Endothelial cell of umbilical vein (primary cell): ENCODE measurements at places on chromosomes 3 and 15. TPM values are rescaled to one million over a fixed set of nuclear protein-coding genes. Genes with fewer than 3 reads are reported as not detected.

The EEF1AKMT4 gene
- 8.0 and 9.8 TPM in 2 replicates for polyA plus RNA-seq

The GOLGA8H gene
- 0.29 and 0.39 TPM in 2 replicates for polyA plus RNA-seq

The TM4SF1 gene
- 1,270 and 1,407 TPM in 2 replicates for polyA plus RNA-seq

The DLL4 gene
- polyA plus RNA-seq: 25.5 and 57.8 TPM in 2 replicates

The SCAANT1 gene
- not detected in 2 replicates for polyA plus RNA-seq

The CHRNB4 gene
- polyA plus RNA-seq: 0.03 and 0.08 TPM in 2 replicates

The CSPG5 gene
- 0.32 and 0.33 TPM in 2 replicates for polyA plus RNA-seq

The C2CD4A gene
- 0.10 and 0.33 TPM in 2 replicates for polyA plus RNA-seq

The WDR49 gene
- polyA plus RNA-seq: not detected in 2 replicates

The OIP5 gene
- polyA plus RNA-seq: 11.8 and 11.9 TPM in 2 replicates

The CP gene
- not detected in 2 replicates for polyA plus RNA-seq

The ARPP21 gene
- not detected in 2 replicates for polyA plus RNA-seq

The OR5K2 gene
- polyA plus RNA-seq: not detected in 2 replicates

The SKOR1 gene
- 0.05 and 0.06 TPM in 2 replicates for polyA plus RNA-seq

The TMEM40 gene
- not detected in 2 replicates for polyA plus RNA-seq

The NDN gene
- 23.1 and 26.7 TPM in 2 replicates for polyA plus RNA-seq

The TLR9 gene
- polyA plus RNA-seq: 0.11 TPM in 1 of 2 replicates, not detected in the other

The EXD1 gene
- not detected in 2 replicates for polyA plus RNA-seq

The PTX3 gene
- polyA plus RNA-seq: 122 and 131 TPM in 2 replicates

The REC114 gene
- polyA plus RNA-seq: not detected in 2 replicates

The PLXNB1 gene
- 45.2 and 47.5 TPM in 2 replicates for polyA plus RNA-seq

The RPLP1 gene
- 2,536 and 2,985 TPM in 2 replicates for polyA plus RNA-seq

The CD96 gene
- not detected in 2 replicates for polyA plus RNA-seq

The DUOXA2 gene
- polyA plus RNA-seq: not detected in 2 replicates

The PAK6 gene
- polyA plus RNA-seq: not detected in 2 replicates

The SLC12A8 gene
- 0.62 and 0.90 TPM in 2 replicates for polyA plus RNA-seq

The PCOLCE2 gene
- not detected in 2 replicates for polyA plus RNA-seq

The MAPK6 gene
- 7.3 and 10.9 TPM in 2 replicates for polyA plus RNA-seq

The RYR3 gene
- polyA plus RNA-seq: not detected in 2 replicates

The DNASE1L3 gene
- polyA plus RNA-seq: 1.2 and 1.3 TPM in 2 replicates

The AMIGO3 gene
- 0.21 and 1.2 TPM in 2 replicates for polyA plus RNA-seq

The TM4SF18 gene
- polyA plus RNA-seq: 150 and 163 TPM in 2 replicates

The ULK3 gene
- 48.6 and 60.3 TPM in 2 replicates for polyA plus RNA-seq

The NAALADL2 gene
- polyA plus RNA-seq: 0.86 and 1.1 TPM in 2 replicates

The XYLB gene
- polyA plus RNA-seq: 3.7 TPM in 2 replicates

The LHFPL4 gene
- polyA plus RNA-seq: not detected in 2 replicates

The SEMA5B gene
- polyA plus RNA-seq: not detected in 2 replicates

The ISLR gene
- polyA plus RNA-seq: not detected in 2 replicates

The PRRT3 gene
- 1.5 and 2.0 TPM in 2 replicates for polyA plus RNA-seq

The CPOX gene
- polyA plus RNA-seq: 11.3 and 12.3 TPM in 2 replicates

The CHCHD6 gene
- polyA plus RNA-seq: 8.8 and 10.1 TPM in 2 replicates

The ZNF148 gene
- 7.1 and 8.0 TPM in 2 replicates for polyA plus RNA-seq

The IL20RB gene
- 0.65 and 0.79 TPM in 2 replicates for polyA plus RNA-seq

The TUSC7 gene
- not detected in 2 replicates for polyA plus RNA-seq

The LINGO1 gene
- 0.15 and 0.30 TPM in 2 replicates for polyA plus RNA-seq

The CCNB2 gene
- polyA plus RNA-seq: 39.0 and 55.9 TPM in 2 replicates

The GHRL gene
- polyA plus RNA-seq: 0.06 TPM in 1 of 2 replicates, not detected in the other

The CYP11A1 gene
- polyA plus RNA-seq: 0.08 TPM in 1 of 2 replicates, not detected in the other
